ENCODE measurements at places on chromosomes 7 and 10.
A peak's percentile ranks its signal among the peaks of the same experiment; 100 is the strongest.

DNA sequence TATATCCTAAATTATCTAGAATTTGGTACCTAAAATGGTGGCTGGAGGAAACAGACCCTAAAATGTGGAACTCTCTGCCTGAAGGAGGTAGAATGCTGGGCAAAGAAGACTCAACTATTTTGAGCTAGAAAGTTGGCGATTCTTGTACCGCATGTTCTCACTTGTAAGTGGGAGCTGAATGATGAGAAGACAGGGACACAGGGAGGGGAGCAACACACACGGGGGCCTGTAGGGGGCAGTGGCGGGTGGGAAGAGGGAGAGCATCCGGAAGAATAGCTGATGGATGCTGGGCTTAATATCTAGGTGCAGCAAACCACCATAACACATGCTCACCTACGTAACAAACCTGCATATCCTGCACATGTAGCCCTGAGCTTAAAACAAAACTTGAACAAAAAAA is 250.6 kb downstream of the CALN1 start:
- no peak for DNase-seq

DNA sequence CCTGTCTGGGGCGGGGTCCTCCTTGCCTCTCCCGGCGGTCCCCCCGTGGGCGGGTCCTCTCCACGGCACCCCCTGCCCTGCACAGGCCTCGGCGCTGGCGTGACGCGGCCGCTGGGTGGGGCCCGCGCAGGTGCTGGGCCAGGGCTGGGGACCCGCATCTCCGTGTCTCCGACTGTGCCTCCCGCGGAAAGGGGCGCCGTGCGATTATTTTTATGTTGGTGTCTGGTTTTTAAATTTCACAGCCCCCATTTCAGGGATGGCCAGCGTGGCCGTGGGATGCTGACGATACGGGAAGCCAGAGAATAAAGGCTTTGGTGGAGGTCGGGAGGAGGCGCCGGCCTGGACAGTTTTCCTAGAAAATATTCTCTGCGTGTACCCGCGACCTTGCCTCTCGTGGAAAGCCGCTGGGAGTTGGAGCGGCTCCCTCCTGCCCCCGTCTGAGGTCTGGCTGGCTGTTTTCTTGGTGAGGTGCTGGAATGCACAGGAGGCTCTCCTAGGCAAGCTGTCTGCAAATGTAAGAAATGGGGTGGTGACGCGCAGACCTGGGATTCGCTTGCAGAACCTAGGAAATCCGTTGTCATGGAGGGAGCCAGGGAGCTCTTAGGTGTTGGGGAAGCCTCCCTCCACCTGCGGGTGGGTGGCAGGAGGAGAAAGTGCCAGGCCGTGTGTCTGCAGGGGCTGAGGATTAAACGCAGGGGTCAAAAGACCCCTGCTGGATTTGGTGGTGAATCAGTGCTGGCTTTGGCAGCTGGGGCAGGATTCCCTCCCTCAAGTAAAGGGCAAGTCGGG is 28.7 kb upstream of the JAKMIP3 start:
- DNase-seq, result peak; percentile 36

DNA sequence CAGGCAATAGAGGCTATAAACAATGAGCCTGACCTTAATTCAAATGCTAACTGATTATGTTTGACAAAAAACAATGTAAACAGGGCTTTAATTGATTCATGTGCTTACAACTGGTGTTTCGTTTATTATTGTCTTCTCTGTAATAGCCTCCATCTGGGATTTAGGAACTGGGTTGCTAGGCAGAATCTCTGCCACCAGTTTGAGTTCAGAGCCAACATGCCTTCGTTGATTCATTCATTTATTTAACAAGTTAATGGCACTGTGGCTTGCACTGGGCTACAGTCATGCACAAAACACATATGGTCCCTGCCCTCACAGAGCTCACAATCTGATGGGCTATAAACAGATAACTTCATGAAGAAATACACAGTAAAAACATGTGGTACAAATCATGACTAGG is 19.6 kb upstream of the CDHR3 start:
- DNase-seq, result no peak

DNA sequence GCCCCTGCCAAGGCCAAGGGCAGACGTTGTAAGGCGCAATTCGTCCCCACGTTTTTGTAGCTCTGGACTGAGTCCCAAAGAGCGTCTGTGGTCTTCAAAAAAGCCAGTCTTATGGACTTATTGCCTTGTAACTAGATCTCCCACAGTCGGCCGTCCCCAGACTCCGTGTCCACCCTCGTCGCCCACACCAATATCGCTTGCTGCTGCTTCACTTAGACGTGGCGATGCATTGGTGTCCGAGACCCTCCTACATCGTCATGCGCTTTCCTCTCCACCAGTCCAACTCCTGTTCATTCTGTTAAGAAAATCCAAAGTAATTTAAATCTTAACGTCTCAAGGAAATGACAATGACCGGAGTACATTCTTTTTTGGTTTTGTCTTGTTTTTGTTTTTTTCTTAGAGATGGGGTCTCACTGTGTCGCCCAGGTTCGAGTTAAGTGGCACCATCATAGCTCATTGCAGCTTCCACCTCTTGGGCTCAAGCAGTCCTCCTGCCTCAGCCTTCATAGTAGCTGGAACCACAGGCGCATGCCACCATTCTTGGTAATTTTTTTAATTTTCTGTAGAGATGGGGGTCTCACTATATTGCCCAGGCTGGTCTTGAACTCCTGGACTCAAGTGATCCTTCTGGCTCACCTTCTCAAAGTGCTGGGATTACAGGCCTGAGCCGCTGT is 851 bp downstream of the KIFBP start:
- no peak for DNase-seq

DNA sequence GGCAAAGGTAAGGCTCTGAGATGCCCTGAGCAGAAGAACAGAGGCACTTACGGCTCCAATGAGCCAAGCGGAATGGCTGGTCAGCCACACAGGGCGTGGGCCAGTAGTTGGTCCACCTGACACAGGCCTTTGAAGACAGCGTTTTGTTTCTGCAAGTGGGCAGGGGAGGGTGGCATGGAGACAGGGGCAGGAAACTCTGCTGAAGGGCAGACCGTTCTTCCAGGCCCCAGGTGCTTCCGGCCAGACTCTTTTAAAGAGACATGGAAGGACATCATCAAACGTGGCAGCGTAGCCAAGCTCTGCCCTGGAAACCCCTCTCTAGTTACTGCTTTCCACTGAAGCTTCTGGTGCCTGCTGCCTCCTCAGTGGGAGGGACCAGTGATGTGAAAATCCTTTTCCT is 77.5 kb upstream of the KMT2E start:
- DNase-seq, result no peak

- DNase-seq, result no peak
These were observed 83.7 kb downstream of the USP6NL start for GRCh38 chr10:11527691-11528255.

- DNase-seq, result no peak
These were observed 378.6 kb upstream of the CHRM2 start for GRCh38 chr7:136489808-136490207.

- DNase-seq, result no peak
These were observed 25.5 kb upstream of the NME8 start for GRCh38 chr7:37822946-37823345.

GRCh38 chr7:89477991-89478390 is 676.3 kb upstream of the STEAP1 start:
- DNase-seq, result no peak

DNA sequence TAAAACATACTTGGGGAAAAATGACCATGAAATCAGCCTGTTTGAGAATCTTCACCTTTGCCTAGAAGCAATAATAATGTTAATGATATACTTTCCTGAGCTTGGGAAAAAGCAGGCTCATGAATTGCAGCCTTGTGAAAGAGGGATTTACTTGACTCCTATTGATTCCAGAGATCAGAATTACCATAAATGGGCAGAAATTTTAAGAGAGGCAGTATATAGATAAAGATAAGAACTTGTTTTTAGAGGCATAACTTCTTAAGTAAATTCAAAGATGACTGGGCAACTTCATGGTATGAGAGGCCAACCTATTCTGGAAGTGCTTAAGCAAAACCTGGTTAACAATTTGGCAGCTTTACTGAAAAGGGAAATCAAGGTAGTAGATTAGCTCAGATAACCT is 225.4 kb downstream of the HPSE2 start:
- DNase-seq, result no peak

GRCh38 chr7:30559611-30560010 is 35.1 kb upstream of the GARS1 start:
- DNase-seq, result no peak

DNA sequence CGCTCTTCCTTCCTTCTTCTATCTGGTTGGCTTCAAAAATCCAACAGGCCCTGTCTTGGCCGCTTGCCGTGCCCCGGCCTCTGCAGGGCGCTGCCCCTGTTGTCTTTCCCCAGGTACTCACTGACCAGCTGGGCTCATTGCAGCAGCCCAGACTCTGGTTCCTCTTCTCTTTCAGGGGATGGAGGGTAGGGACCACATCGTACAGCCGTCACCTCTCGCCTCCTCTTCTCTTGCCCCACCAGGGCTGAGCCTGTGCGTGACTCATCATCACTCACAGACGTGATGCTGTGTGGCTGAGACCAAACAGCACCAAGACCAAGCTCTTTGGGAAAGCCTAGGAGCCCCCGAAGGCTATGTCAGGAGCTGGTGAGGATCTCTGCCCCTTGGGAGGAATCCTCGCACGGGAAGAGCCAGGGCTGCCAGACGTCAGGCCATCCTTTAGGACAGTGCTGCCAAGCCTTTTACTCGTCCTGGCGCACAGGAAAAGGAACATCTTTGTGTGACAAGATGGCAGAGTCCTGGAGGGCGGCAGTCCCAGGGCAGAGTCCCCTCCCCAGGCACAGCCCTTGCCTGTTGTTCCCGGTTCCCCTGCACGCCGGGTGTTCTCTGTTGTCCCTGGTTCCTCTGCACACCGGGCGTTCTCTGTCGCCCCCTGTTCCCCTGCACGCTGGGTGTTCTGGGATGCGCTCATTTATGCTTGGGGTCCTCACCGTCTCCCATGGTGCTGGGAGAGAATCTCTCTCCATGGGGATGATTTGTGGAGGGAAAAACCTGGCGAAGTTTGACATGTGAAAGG is 188.5 kb upstream of the SHH start:
- no peak for DNase-seq

- no peak for DNase-seq
These were observed 881 bp upstream of the PCGF5 start for GRCh38 chr10:91219371-91220193.

DNA sequence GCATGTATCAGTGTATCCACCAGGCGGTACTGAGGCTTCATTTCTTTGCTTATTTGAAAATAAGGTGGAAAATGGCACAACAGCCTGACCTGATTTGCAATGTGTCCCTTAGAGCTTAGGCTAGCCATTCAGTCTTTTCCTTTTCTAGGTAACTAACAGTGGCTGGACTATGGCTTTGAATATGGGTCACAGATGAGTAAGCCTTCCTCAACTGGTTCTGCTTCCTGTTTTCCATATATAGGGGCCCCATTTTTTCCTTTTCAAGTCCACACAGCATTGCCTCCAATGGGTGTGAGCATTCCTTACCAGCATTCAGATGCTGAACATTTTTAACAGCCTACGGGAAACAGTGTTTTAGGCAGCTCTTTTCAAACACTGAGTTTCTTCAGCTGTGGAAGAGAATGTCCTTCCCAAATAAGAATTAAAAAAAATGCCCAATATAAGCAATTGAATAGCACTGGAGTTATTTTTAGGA is 3.9 kb upstream of the ITGB1 start:
- no peak for DNase-seq

- DNase-seq, result peak; percentile 74
These were observed 27.2 kb upstream of the MSRB2 start for GRCh38 chr10:23067939-23068775.

- DNase-seq, result peak; percentile 80
These were observed 38.5 kb upstream of the MKRN1 start for GRCh38 chr7:140517546-140518369.

DNA sequence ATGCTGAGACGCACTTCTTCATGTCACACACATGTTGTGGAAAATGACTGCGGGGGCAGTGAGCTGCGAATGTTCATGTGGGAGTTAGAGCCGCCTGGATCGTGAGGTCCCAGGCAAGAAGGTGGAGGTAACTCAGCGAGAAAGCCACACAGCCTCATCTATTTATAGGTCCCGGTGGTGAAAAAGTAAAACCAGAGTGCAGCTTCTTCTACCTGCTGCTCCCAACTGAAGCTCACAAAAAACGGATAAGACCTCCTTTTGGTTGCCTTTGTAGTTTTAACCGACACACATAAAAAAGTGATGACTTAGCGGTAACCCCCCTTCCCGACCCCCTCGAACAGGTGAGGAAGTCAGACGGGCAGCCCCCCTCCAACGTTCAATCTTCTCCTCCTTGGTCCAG is 276.9 kb downstream of the GATA3 start:
- peak; percentile 50 for DNase-seq

DNA sequence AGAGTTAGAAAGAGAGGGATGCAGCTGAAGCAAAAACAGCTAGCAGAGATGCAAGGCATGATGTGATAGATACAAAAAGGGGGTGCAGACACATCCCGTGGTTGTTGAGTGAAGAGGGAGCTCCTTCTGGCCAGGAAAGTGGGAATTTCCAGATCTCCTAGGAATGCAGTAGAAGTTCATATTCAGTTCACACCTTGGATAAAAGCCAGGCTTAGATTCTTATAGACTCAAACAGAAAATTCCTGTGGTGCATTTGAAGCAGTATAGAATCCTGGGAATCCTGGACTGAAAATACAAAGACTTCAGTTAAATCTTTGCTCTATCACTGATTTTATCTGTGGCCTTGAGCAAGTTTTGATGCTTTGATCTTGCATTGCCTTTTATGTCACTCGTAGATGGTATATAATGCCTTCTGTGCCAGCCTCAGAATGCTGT is 33.9 kb downstream of the SGPL1 start:
- no peak for DNase-seq

DNA sequence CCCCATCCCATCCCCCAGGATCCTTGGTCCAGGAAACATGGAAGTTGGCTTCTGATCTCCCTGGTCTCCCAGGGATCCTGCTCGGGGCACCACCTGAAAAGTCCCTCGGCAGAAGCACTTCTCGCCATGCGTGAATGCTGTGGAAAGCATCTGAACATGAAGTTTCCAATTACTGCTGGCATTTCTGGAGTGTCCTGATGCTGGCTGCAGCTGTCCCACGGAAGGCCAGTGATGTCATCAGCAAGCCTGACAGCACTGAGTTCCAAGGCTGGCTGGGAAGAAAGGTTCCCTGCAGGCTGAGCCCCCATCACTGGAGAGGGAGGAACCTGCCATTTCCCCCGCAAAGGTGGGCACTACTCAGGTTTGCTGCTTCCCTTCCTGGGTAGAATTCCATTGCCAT is 71.4 kb downstream of the KCNMA1 start:
- DNase-seq, result no peak

- no peak for DNase-seq
These were observed 194.2 kb upstream of the NPSR1 start for GRCh38 chr7:34463830-34464229.

GRCh38 chr7:7765422-7765821 is 47.0 kb upstream of the RPA3 start:
- no peak for DNase-seq

- no peak for DNase-seq
These were observed 139.8 kb upstream of the AOAH start for GRCh38 chr7:36863901-36864701.

DNA sequence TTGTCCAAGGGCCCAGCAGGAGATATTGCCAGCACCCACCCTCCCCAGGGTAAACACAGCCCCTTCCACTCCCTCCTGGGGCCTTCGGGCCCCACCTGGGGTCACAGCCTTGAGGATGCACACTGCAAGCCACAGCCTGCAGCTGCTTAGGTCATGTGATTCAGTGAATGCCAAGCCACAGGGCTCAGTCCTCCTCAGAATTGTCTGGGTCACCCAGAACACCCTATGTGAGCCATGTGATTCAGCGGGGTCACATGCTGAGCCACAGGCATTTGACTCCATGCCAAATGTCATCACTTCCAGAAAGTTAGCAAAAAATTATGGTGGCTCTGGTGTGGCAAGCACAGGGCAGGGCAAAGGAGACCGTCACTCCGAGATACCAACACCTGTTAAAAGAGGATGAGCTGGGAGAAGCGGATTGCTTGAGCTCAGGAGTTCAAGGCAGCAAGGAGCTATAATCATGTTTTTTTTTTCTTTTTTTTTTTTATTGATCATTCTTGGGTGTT is 17.2 kb upstream of the PSAP start:
- DNase-seq, result no peak

Measured in activated T-cell treated with anti-CD3 and anti-CD28 coated beads, Interleukin-2, amount 50 U/mL, for 24 hours (primary cell).